ENCODE measurements at places on chromosomes 2 and 18.

GRCh38 chr2:148966438-148966758, 72.1 kb upstream of the LYPD6B start:
- DNase-seq: no peak

GRCh38 chr2:75243219-75243618, 43.9 kb upstream of the TACR1 start:
- DNase-seq: no peak

DNA sequence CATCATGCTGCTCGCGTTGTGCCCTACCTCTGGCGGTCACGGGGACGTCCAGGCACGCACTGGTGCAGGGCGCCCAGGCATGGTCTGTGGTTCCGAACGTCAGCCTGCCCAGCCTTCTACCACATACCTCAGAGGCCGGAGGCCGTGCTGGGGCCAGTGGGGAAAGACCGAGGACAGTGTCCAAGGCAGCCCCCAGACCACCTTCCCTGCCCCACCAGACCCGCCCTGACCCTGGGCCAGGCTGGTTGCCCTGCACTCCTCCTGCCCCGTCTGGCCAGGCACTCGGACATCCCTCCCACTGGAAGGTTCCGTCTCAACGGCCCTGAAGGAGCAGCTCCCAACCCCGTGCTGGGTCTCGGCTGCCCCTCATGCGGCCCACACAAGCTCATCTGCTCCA, 32.8 kb downstream of the SLC66A2 start:
- no peak for DNase-seq

DNA sequence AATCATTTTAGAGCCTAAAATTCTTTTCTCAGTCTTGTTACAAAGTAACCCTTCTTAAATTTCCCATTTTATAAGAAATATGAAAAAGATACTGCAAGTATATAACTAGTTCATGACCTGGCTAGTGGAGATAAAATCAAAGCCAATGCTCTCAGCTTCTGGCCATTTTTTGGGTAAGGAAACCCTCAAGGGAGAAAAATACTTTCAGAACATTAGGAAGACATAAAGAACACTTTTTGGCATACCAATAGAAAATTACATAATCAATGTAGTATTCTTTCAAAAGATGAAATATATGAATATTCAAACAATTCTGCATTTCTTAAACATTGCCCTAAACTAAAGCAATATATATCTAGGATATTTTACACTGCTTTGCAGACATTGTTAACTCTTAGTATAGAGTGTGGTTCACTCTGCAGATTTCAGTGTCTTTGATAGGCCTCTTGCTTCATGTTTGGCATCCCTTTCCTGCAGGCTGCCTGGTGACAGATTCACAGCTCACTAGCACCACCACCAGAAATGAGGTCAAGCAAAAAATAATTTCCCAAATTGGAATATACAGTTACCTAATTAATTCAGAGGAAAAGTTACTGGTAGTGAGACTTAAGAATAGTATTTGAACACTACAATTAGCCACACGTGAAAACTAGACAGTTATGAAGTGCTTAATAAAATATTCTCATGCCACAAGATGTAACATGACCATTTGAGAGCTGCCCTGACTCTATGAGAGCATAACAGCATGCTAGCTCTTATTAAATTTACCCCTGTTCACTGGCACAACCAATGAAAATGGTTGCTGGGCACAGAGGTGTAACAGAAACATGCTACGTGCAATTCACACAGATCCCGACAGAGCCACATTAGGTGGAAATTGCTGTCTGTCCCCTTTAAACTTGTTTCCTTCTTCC, 36.0 kb downstream of the PAIP2B start:
- peak; percentile 6 for DNase-seq

- no peak for DNase-seq
Observed at GRCh38 chr18:77520767-77521166, 271.1 kb downstream of the GALR1 start.

DNA sequence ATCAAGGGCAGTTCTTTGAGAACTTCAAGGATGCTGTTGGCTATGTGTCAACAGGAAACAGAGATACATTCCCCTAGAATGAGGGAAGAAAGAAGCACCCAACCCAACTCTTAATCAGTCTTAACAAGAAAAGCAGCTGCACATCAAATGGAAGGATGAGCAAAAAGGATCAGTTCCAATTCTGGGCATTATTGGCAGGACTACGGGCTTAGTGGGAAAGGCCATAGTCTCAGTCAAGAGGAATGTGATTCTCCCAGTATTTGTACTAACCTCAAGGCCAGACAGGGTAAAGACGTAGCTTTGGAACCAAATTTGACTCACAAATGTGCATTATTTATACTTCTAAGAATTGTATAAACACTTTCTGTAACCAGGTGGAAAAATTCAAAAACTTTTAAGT, 18.2 kb downstream of the BMP10 start:
- DNase-seq: no peak
